GF-D8 (cell line): ENCODE measurements at places on chromosomes 12 and 14.
A peak's percentile ranks its signal among the peaks of the same experiment; 100 is the strongest.

GRCh38 chr14:54676812-54677708 lies 110.1 kb downstream of the SAMD4A start:
- no peak for DNase-seq

- no peak for DNase-seq
Observed at GRCh38 chr12:75792687-75793086, 238.9 kb downstream of the PHLDA1 start.

DNA sequence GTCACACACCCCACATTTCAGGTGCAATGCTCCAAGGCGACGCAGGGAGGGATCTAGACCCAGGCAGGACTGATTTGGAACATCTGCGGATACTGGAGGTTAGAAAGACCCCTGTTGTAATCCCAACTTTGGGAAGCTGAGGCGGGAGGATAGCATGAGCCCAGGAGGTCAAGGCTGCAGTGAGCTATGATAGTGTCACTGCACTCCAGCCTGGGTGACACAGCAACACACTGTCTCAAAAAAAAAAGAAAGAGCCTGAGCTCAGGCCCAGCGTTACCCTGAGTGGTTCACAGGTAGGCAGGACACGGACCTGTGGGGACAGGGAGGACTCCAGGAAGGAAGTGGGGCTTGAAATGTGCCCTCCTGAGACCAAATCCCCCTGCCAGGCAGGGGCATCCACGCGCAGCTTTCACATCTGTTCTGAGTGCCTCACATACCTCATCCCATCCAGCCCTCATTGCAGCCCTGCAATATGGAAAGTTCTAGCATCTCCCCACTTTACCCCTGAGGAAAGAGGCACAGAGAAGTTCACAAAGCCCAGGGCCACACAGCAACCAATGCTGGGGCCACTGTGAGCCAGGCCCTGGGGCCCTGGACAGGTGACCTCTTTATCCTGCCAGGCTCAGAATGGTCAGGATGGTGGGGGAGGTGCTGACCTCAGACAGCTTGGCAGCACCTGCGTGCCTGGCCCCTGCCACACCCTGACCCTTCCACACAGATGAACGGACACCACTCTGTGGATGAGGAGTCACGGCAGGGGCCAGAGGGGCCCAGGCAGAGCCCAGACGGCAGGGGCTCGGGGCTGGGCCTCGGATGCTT lies 34.1 kb downstream of the CCDC85C start:
- DNase-seq: no peak

- DNase-seq: no peak
Observed at GRCh38 chr12:42684802-42685071, 95.2 kb upstream of the PRICKLE1 start.

DNA sequence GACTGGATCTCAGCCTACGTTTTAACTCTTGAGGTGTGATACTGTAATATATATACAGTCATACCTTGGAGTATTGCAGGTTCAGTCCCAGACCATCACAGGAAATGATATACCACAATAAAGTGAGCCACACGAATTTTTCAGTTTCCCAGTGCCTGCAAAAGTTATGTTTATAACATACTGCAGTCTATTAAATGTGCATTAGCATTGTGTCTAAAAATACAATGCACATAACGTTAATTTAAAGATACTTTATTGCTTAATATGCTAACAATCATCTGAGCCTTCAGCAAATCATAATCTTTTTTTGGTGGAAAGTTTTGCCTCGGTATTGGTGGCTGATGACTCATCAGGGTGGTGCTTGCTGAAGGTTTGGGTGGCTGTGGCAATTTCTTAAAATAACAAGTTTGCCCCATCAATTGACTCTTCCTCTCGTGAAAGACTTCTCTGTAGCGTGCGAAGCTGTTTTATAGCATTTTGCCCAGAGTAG lies 18.9 kb downstream of the PYROXD1 start:
- no peak for DNase-seq

- DNase-seq: no peak
Observed at GRCh38 chr14:76780360-76780759, 19.1 kb downstream of the VASH1 start.

DNA sequence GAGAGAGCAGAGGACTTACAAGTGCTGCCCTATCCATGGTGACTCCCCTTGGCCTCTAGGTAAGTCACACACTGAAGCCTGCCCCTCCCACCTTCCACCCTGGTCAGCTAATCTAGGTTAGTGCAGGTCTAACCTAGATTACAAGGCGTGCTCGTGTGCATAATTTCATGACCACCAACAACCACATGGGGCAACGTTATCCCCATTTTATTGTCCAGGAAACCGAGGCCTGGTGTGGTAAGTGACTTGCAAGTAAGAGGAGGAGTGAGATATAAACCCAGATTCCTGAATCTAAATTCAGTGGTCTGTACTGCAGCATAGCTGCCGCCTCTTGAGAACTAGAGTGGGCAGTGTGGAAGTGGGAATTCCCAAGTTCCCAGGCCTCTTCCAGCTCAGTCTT lies 171.1 kb downstream of the DAD1 start:
- peak; percentile 79 for DNase-seq

DNA sequence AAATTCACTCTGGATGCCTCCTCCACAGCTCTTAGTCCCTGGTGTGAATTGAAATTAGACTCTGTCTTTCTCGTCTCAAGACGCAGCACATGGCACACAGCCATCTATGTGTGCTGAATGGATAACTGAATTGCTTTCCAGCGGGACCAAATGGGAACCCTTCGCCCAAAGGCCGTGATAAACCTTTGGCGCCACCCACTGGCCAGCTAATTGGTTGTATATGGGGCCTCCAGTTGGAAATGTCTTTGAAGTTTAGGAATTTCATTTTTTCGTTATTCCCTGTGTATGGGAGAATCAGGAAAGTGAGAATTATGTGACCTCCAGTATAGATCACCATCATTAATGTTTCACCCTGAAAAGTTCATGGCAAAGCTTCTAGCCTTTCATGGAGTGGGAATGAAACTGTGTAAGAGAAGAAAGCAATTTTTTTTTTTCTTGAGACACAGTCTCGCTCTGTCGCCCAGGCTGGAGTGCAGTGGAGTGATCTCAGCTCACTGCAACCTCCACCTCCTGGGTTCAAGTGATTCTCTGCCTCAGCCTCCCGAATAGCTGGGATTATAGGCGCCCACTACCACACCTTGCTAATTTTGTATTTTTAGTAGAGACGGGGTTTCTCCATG lies 9.8 kb upstream of the HSP90AA1 start:
- DNase-seq: no peak

DNA sequence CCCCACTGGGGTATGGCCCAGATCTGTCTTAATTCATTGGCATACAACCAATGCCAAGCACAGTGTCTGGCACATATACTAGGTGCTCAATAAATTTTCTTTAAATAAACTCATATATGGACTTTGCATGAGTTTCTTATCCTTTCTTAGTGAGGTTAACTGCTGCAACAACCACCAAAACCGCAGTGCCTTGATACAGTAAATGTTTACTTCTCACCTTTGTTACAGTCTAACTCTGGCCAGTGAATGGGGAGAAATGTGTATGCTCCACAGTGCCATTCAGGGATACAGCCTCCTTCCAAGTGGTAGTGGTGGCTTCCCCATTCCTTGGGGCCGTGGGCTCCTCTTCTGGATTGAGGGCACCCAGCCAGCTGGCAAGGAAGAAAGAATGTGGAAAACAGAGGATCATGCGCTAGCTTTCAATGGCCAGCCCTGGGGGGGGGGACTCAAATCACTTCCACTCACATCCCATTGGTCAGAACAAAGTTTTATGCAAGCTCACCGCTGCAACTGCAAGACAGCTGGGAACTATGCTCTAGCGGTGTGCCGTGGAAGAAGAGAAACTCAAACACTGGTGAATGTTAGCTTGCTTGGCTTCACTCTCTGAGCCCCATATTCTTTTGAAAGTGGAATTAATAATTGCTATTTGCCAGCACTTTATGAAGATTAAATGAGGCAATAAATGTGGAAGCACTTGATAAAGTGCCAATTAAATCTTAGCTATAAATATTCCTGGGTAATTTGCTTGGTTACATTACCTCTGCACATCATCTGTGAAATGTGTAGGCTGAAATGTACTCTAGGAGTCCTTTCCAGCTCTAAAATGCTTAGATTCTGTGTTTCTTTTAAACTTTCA lies 51.0 kb upstream of the SOCS2 start:
- no peak for DNase-seq

DNA sequence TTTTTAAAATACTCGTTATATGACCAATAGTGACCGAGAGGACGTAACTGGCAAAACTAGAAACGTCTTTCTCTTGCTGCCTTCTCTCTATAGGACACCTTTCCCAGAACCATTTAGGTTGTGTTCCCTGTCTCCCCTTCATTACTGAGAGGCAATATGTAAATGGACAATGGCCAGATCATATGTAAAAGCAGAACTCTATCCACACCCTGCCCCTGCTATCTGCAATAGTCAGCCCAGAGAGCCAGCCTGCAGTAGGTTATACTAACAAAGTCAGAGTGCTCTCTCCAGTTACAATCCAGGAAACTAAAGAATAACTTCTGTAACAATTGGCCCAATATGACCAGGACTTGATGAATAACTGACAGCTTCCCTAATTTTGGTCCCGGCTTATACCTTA lies 216.8 kb downstream of the ANO6 start:
- no peak for DNase-seq

GRCh38 chr12:51692016-51692415 lies 101.0 kb downstream of the SCN8A start:
- no peak for DNase-seq

DNA sequence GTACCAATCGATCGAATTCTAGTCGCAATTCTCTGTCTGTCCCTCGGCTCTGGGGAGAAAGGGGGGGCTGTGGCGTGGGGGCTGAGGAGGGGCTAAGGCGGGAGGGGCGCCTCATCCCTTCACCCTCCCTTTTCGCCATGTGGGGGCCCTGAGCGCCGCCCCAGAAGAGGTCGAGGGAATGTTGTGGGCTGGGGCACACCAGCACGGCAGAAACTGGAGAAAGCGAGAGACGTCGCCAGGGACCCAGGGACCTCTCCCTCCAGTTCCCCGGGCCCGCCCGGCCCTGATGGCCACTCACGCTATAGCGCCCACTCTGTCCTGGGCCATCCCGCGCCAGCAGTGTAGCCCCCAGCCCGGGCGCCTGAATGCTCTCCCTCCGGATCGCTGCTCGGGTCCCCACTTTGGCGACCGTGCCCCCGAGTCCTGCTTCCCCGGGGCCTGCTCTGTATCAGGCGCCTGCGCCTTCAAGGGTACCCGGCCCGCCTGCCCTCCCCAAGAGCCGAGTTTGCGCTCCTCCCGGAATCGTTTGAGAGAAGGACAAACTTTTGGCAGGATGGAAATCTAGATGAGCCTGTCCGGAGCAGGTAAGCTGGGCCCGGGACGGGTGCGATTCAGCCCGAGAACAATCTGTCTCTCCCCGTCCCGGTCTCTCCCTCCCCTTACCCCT lies 62.6 kb downstream of the SMUG1 start:
- no peak for DNase-seq

DNA sequence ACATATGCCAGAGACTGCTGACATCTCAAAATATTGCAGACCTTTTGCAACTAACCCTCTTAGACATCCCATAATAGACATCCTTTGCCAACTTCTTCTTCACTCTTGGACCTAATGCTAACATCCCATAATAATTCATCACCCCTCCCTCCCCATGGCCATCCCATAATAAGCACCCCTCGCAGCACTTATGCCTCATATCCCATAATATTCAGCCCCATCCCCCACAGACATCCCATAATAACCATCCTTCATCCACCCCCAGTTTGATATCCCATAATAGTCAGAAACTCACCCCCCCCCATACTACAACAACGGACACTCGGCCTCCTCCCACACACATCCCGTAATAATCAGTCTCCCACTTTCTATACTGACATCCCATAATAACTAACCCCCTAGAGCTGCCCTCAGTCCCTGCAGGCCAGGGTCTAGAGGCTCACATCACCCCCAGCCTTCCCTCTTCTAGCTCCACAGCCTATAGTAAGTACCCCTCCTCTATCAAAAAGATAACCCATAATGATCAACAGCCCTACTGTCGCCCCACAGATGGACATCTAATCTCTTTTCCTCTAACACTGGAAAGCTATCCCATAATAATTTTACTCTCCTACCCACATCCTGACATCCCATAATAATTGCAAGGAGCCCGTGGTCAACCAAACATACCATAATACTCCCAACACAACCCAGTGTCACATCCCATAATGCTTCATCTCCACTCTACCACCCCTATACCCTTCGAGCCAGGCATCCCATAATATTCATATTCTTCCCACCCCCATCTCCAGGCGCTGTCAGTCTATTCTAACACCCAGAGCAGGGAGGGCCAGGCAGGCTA lies 792 bp upstream of the CHD4 start:
- peak; percentile 93 for DNase-seq

GRCh38 chr12:100031836-100032235 lies 47.1 kb upstream of the ANKS1B start:
- DNase-seq: no peak

DNA sequence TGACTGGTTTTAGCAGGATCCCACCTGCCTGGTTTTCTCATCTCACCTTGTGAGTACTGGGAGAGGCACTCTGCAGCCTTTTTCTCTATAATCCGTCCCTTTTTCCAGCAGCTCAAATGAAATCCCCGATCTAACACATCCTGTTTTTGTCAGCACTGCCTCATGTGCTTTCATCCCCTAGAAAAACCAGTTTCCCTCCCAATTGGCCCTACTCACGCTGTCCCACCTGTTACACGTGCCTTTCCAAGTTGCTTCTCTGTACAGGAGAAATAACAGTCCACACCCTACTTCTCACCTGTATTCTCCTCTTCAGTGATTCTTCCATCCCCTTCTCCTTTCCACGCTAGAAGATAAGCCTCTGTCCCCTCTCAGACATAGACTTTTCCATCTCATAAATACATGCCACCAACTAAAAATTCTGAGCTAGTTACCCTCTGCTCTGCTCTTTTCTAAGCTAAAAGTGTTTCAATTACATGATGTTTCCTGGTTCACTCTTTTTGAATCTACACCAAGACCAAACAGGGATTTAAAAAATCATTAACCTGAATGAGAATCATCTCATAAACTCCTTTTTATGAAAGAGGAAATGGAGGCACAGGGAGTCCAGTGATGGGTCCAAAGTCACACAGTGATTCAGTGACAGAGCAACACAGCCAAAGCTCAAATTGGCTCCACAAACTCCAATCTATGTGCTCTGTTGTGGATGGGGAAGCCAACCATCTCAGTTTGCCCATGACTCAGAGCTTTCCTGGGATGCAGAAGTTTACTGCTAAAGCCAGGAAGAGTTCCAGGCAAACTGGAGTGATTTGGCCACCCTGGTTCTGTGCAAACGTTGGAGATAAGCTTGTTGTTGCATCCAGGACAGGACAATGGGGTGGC lies 240.0 kb upstream of the TMEM132C start:
- no peak for DNase-seq

- no peak for DNase-seq
Observed at GRCh38 chr12:29389295-29389919, 8.4 kb upstream of the ERGIC2 start.

DNA sequence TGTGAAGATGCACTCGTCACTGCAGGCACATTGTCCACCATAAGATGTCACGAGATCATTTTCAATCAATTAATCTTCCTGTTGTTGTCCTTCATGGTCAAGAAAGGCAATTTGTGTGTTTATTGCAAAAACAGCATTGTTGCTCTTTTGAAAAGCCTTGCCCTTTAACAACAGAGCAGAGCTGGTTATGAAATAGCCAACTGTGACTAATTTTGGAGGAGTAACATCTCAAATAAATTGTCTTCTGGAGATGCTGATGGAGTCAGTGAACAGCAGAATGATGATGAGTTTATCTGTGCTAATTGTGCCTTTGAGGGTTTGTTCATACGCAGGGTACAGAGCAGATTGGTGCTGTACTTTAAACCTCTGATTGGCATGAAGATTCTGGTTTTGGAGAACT lies 88.3 kb upstream of the E2F7 start:
- no peak for DNase-seq
